ENCODE measurements at places on chromosomes 4 and X.
A peak's percentile ranks its signal among the peaks of the same experiment; 100 is the strongest.

GRCh38 chr4:5650040-5650439 lies 58.3 kb downstream of the EVC2 start:
- no peak for DNase-seq

- DNase-seq: no peak
These were observed 177.8 kb upstream of the IGFBP7 start for GRCh38 chr4:57287687-57288604.

- no peak for DNase-seq
These were observed 67.0 kb upstream of the HMX1 start for GRCh38 chr4:8938623-8939022.

- no peak for DNase-seq
These were observed 123.0 kb upstream of the PCDH18 start for GRCh38 chr4:137655302-137655701.

DNA sequence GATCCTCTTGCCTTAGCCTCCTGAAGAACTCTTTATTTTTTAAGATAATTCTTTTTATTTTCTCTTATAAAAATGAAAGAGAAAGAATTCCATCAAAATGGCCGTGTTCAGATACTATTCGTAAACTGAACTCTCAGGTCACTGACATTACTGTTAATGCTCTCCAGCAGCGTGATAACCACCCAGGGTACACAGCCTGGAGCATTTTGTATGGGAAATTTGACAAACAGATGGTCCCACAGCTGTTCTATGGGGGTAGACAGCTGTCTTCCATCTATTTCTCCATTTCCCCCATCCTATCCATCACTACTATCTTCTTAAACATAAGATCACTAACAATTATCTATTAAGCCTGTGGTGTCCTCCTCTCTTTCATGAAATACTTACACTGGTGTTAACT lies 47.8 kb downstream of the SYNPO2 start:
- no peak for DNase-seq

DNA sequence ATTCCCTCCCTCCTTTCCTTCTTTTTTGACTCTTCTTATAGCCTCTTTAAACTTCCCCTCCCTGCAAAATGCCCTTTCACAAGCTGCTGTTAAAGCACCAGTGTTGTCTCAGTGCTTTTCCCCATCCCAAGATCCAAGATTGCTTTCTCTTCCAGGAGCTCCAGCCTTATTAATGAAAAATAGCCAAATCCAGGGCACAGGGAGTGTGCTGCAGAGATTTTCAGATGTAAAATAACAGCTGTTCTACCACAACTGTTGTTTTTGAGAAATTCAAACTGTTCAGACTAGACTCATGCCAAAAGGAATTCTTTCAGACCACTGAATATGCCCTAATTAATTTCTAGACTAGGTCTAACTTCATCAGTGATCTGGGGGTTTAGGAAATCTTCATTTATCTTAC lies 47.0 kb upstream of the GPC3 start:
- DNase-seq: no peak

- DNase-seq: no peak
These were observed 21.4 kb upstream of the PPP2R2C start for GRCh38 chr4:6493658-6494304.

GRCh38 chr4:107578321-107578720 lies 141.7 kb downstream of the PAPSS1 start:
- DNase-seq: no peak

DNA sequence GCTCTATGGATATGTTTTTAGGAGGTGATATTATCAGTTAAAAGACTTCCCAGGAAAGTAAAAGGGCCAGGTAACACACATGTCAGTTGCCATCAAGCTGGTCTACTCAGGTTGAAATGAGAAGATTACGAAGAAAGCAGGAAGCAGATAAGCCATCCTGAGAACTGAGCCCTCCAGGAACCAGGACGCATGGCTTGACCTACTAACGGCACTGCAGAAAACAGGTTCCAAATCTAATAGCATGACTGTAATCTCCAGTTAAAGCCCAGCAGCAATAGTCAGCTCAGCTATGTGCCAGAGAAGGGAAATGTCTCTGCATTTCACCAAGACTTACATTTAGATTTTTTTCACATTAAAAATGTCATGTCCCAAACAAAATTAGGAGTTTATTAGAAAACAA lies 77.9 kb downstream of the APBB2 start:
- DNase-seq: no peak

GRCh38 chrX:65674204-65674893 lies 6.9 kb downstream of the MSN start:
- no peak for DNase-seq

GRCh38 chr4:97468272-97468671 lies 675.0 kb downstream of the STPG2 start:
- no peak for DNase-seq

- DNase-seq: no peak
These were observed 140.5 kb downstream of the GRIA3 start for GRCh38 chrX:123324625-123325024.

GRCh38 chr4:11494232-11494631 lies 65.5 kb upstream of the HS3ST1 start:
- DNase-seq: no peak

DNA sequence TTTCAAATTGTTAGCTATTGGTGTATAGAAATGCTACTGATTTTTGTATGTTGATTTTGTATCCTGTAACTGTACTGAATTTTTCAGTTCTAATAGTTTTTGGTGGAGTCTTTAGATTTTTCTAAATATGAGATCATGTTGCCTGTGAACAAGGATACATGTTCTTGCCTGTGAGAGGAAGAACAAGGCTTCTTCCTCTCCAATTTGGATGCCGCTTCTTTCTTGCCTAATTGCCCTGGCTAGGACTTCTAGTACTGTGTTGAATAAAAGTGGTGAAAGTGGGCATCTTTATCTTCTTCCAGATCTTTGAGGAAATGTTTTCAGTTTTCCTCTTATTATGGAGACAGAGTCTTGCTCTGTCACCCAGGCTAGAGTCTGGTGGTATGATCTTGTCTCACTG lies 16.2 kb upstream of the NAP1L5 start:
- DNase-seq: no peak

DNA sequence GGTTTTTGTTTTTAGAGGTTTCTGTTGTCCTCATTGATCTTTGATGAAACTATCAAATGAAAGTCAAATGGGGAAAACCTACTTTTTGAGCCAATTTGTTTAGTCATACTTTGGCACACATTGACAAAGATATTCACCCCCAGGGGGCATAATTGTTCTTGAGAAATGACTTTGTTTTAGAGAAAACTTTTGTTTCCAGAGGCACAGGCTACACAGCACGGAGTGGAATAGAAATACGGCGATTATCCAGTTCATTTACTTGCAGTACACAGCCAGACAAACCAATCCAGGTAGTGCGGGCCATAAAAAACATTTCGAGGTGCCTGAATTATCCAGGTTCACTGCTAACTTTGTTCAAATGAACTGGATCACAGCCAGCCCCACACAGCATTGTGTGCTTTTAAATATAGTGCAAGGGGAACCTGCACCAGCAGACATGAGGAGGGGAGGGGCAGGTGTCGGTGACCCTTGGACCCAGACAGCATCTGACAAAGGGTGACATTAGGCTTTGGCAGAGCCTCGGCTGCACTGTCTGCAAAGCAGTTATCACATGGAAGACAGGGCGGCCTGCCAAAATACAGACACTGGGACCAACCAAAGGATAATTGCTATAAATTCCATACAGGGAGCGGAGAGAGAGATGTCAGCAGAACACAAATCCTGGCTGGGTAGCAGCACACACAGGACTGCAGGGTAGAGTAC lies 179.6 kb upstream of the NOCT start:
- DNase-seq: no peak

GRCh38 chr4:176001151-176002006 lies 64.3 kb upstream of the WDR17 start:
- peak; percentile 6 for DNase-seq

DNA sequence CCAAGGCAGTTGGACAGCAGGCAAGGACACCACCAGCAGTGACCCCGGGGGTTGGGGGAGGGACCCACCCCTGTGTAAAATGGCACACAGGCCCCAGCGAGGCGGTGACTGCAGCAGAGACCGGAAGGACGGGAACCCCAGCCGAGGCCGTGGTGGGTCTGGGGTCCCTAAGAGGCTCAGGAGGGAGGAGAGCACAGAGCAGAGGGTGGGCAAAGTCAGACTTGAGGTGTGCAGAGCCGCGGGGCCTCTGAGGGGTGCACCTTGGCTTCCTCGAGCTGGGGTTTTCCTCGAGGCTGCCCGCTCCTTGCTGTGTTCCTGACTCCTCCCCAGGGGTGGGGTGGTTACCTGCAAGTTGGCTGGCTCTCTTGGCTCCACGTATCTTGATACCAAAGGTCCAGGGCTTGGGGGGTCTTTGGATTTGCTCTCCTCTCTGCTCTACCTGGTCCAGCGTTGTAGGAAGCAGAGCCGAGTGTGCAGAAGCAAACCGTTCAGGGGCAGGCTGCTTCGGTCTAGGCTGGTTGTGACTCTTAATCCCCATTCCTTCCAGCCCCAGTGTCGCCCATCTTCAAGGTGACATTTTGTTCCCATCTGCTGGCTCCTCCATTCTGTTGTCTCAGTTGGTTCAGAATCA lies 37.9 kb upstream of the SORCS2 start:
- DNase-seq: no peak

GRCh38 chr4:86890790-86891189 lies 1.4 kb downstream of the C4orf36 start:
- DNase-seq: no peak

DNA sequence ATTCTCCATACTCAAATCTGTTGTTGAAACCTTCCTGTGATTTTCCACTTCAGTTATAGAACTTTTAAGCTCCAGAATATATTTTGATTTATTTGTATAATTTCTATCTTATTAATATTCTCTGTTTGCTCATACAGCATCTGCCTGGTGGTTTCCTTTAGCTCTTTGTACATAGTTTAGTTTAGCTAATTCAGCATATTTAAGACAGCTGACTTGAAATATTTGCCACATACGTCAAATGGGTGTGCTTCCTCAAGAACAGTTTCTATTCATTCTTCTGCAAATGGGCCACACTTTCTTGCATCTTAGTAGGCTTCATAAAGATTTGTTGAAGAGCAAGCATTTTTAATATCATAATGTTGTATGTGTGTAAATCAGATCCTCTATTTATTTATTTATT lies 101.8 kb downstream of the MAGEC1 start:
- DNase-seq: no peak

- no peak for DNase-seq
These were observed 56.9 kb downstream of the ACOX3 start for GRCh38 chr4:8383451-8384160.

GRCh38 chrX:19097553-19098283 lies 24.6 kb downstream of the ADGRG2 start:
- DNase-seq: no peak

DNA sequence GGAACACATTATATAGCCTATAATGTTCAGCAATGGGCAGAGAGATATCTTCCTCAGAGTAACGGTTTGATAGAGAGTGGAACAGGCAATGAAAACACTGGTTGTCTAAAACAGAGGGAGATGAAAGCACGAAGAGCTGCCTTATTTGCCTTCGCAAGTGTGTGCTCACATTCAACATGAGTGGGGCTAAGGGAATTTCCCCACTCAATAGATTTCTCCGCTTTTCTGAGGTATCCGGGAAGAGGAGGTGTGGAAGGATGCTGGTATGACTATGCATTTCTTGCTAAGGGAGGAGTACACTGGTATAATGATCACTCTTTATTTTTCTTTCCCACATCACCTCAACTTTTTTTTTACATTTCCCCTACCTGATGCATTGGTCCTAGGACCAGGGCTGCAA lies 7.8 kb upstream of the GPR82 start:
- DNase-seq: no peak

DNA sequence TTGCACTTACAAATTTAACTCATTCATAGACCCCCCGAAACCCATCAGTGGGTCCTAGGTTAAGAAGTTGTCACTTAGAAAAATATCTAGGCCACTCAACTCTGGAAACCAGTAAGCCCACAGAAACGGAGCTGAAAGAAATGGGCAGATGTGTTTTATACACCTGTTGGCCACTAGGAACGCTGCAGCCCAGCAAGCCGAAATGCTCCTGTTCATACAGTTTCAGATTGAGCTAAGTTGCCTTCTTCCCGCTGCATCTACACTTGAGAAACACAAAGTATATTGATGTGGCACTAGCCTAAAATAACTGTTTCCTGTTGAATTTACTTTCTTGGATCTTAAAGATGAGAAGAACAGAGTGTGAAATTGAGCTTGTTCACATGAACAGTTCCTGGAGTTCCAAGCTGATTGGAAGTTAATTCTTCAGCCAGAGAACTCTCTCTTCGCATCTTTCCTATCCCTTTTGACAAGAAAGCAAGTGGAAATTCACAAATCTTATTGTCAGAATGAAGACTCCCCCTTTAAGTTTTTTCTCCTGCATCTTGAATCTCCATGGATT lies 174.1 kb downstream of the RBMX2 start:
- peak; percentile 9 for DNase-seq

DNA sequence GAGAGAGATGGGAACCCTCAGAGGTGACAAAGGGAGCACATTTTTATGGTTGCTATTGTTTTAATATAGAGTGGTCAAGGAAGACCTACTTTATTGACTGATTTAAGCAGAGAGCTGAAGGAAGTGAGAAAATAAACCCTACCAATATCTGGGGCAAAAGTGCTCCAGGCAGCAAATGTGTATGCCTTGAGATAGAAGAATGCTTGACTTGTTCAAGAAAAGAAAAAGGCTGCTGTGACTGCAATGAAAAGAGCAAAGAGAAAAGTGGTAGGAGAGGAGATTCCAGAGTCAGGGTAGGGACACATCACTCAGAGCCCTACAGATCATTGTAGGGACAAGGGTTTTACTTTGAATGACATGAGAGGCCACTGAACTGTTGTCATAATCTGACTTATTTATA lies 26.0 kb downstream of the STAP1 start:
- no peak for DNase-seq

DNA sequence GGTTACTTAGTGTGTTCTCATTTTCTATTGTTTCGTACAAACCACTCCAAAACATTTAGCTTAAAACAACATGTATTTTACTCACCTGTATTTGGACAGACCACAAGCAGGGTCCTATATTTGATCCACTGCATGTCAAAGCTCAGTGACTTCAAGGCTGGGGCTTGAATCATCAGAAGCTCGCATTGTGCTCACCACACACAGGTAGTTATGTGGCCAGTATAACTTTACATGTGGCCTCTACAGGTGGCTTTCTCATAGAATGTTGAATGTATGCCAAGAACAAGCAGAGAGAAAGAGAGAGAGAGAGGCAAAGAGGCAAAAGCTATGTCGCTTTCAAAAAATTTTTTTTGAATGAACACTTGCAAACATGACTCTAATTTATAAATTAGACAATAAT lies 107.6 kb downstream of the QRFPR start:
- no peak for DNase-seq

GRCh38 chr4:157184300-157184699 lies 36.2 kb upstream of the GRIA2 start:
- no peak for DNase-seq

- no peak for DNase-seq
These were observed 192.2 kb downstream of the BCOR start for GRCh38 chrX:39905538-39905891.

- no peak for DNase-seq
These were observed 66.2 kb downstream of the MAB21L2 start for GRCh38 chr4:150648123-150648522.

- DNase-seq: no peak
These were observed 8.5 kb downstream of the RAB9A start for GRCh38 chrX:13697455-13697854.

All from H54 (cell line).